ENCODE measurements at places on chromosomes 13 and 19. TPM values are rescaled to one million over a fixed set of nuclear protein-coding genes. Genes with fewer than 3 reads are reported as not detected.
A peak's percentile ranks its signal among the peaks of the same experiment; 100 is the strongest.

Gene FGF14
- total RNA-seq, result 1.9 TPM

DNA sequence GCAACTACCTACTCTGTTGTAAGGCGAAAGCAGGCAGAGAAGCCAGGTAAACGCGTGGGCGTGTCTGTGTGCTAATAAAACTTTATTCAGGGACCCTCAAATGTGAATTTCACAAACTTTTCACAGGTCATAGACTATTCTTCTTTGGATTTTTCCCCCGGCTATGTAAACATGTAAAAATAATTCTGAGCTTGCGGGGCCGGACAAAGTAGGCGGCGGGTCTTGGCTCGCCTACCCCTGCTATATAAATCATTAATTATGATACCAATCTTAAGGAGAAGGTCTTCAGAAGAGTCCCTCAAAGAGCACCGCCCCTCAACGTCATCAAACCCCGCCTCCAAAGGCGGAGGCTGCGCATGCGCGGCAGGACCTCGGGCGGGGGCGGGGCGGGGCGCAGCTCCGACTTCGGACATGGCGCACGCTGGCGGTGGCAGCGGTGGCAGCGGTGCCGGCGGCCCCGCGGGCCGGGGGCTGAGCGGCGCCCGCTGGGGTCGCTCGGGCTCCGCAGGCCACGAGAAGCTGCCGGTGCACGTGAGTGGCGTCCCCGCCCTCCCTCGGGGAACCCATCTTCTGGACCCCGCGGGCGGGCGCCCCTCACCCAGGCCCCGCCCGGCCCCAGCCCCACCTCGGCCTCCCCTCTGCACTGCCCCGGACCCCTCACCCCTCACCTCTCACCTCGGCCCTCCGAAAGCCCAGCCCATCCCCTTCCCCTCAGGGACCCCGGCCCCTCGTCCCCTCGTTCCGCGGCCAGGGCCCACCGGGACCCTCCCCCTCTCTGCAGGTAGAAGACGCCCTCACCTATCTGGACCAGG is at the start of gene SIN3B:
Gene SIN3B (plus strand): TSS at position 389 of the 812 bp plus-strand sequence. CDS start 23 bp downstream, at position 412.
- DNase-seq, result peak; percentile 93

DNA sequence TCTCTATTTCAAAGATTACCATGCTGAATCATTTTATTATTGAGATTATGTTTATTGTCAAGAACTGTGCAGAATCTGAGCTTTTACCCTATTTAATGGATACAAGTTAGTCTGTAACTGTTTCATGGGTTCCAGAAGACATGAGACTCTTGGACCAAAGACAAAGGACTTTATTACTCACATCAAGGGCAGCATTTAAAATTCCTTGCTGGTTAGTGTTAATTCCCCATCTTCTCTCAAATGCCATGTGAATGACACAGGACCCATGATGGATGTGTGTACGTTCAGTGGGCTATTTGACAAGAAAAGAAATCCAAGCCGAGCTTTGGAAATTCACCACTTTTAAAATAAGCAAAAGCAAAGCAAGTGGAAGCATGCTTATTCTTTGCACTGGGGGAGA is 139.9 kb downstream of the PCDH20 start:
- DNase-seq, result no peak

DNA sequence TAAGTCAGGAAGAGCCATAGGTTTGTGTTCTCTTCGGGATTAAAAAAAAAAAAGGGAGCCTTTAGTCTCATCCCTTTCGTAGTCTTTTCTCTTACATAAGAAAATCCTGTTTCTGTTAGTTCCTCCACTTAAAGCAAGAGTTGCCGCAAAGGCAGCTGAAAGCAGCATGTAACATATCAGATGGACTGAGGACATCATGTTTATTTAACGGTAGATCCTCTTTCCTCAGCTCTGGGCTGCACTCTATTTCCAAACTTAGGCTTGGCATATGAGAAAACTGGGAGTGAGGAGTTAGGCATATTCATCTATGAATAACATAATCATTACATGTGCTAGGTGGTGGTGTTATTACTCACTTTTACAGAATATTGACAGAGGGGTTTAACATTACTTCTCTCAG is 391.2 kb downstream of the KLF12 start:
- DNase-seq, result no peak

GRCh38 chr13:51523082-51523518 is 61.2 kb upstream of the WDFY2 start:
- DNase-seq, result no peak

Gene ADM5
- total RNA-seq, result 0.86 TPM

DNA sequence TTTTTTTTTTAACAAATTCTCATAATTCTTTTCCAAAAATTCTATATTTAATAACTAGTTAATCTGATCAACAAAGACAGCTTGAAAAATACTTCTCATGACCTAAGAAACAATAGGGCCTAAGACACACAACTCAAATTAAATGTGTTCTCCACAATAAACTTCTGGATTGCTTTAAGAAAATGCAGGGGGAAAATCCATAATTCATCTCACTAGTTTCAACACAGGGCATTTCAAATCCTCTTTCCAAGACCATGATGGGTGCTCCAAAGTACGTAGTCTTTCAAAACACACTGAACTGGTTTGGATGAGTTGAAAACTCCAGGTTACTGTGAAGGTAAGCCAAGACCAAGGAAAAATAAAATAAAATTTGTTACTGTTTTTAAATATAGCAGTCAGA is 62.6 kb downstream of the DCLK1 start:
- no peak for DNase-seq

Gene KLHL1
- total RNA-seq, result not detected

GRCh38 chr13:83340170-83340569 is 542.1 kb downstream of the SLITRK1 start:
- no peak for DNase-seq

Gene ZNF563
- total RNA-seq, result 4.3 TPM
